ENCODE measurements at places on chromosomes 6 and 20. TPM values are rescaled to one million over a fixed set of nuclear protein-coding genes. Genes with fewer than 3 reads are reported as not detected.

Gene IYD
- not detected for total RNA-seq

Gene CD24
- total RNA-seq: 0.94 TPM

Gene LY6G6D
- total RNA-seq: not detected

Gene OXT
- total RNA-seq: not detected

Gene CLDN20
- not detected for total RNA-seq

Gene LAMA5
- total RNA-seq: 361 TPM

Gene HCK
- total RNA-seq: 28.6 TPM

DNA sequence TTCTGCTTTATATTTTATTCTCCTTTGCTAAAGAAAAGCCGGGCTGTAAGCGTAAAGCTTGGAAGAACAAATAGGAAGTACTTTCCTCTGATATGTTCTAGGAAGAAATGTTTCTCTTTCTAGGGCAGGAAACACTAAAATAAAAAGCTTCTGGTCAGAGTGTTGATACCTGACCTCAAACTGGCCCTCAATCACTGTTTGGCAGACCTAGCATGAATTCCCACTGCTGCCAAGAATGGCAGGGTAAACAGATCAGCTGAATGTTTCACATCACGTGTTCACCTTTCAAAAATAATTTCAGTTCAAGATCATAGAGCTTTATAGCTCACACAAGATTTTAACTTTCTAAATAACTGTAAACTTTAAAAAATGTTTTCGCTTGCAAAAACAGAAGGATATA, 2.9 kb downstream of the MPC1 start:
- no peak for DNase-seq

DNA sequence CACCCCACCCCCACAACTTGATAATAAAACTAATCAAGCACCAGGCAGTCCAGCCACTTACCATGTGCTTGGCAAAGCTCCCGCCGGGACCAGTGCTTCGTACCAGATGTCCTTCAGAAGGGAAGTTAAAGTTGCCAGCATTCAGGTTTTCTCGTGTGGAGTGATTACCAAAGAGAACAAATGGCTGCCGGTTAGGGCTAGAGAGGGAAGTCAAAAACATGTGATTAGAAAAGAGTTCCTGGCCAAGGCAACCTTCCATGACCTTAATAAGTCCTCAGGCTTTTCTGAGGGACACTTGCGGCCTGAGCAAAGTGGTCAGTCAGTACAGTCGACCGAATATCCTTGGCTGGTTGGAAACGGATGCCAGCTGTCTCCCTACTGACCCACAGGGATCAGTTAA, 67.0 kb downstream of the DNAAF9 start:
- no peak for DNase-seq

GRCh38 chr6:1894954-1895353, 285.2 kb downstream of the FOXC1 start:
- no peak for DNase-seq

- no peak for DNase-seq
These were observed 18.6 kb downstream of the FYN start for GRCh38 chr6:111854683-111855082.

DNA sequence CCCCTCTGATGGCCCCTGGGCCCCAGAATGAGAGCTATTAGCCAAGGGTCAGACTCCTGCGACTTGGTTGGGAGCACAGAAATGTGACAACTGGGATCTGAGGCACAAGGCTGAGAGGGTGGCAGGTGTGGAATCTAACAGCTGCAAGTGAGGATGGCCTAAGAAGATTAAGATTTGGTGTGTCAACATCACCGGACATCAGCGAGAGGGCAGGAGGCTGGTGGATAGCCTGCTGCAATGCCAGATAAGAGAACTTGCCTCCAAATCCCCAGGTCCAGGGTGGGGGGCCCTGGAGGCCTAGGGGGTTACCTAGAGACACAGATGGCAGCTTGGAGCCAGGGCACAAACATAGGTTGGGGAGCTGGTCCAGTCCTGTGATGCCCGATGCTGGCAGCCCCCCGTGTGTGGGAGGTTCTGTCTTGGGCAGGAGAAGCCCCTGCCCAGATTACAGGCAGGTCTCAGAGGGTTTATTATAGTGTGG, 155.8 kb downstream of the GRM4 start:
- no peak for DNase-seq

- DNase-seq: no peak
These were observed 223.9 kb downstream of the PRL start for GRCh38 chr6:22072949-22073348.

DNA sequence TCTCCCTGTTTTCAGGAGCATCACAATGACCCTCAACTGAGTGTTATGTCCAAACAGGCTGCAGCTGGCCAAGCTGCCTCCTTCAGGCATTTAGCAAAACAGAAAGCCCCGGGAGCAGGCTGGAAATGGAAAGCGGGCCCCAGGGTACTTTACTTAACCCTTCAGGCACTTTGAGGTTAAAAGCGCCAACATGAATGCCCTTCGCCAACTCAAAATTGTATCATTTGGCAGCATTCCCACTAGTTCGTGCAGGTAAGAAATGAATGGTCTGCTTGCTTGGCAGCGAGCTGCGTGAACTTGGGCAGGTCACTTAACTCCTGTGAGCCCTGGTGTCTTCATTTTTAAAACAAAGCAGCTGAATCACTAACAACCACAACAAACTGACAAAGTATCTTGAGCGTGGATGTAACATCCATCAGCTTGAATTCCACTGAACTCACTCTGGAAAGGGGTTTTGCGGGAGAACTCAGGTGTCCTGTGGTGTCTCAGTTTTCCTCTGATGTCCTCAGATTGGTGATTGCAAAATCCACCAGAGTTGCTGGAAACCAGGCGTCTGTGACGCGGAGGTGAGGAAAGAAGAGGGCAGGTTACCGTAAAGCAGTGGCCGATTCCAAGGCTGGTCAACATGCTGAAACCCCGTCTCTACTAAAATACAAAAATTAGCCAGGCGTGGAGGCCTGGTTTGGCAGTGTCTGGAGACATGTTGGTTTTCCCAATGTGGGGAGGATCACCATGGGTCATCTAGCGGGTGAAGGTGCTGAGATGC, 118.8 kb upstream of the ZNF217 start:
- no peak for DNase-seq

DNA sequence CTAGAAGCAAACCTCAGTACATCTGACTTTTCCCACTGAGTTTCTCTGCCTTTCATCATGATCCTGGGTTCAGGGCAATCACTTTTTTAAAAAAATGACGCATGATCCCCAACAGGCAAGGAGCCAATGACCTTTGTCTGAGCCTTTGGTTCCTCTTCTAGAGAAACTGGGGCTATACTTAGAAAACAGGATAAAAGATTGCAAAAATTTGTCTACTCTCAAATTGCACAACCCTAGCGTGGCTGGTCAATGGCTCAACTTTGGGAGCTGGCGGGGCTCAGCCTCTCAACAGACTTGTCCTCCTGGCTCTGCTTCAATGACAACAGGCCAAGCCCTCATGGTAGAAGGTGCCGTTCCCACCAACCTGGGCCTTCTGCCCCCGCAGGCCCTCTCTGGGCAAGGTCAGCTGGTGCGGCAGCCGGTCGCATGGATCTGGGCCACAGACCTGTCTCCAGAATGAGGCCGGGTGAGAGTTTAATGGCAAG, 48.7 kb downstream of the PDYN start:
- peak; percentile 82 for DNase-seq

GRCh38 chr6:13413900-13414555, 73.4 kb downstream of the GFOD1 start:
- DNase-seq: peak; percentile 87
